ENCODE measurements at places on chromosomes 3 and 15. TPM values are rescaled to one million over a fixed set of nuclear protein-coding genes. Genes with fewer than 3 reads are reported as not detected.

P3H2 gene
- 1.2 TPM for total RNA-seq

CYP19A1 gene
- total RNA-seq: 34.5 TPM

SLC12A8 gene
- total RNA-seq: 1.6 TPM

PLA2G4B gene
- total RNA-seq: 1.2 TPM

HPS3 gene
- 45.0 TPM for total RNA-seq
